Thymus (tissue), 14 donors: ENCODE measurements at places on chromosomes 7 and 10. TPM values are rescaled to one million over a fixed set of nuclear protein-coding genes. Genes with fewer than 3 reads are reported as not detected.

DNA sequence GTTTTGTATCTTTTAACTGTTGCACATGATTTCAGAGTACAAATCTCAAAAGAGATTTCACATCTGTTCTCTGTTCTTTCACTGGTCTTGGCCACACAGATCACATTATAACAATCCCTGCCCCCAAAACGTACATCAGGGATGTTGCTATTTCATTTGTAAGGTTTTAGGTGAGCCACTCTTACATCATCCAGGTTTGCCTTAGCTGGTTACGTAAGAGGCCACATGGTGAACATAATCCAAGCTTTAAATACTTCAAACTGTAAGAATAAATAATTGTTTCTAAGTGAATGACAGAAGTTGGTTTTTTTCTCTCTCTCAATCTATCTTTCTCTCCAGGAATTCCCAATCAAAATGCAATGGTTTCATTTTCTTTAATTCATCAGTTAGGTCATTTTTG lies 245.9 kb upstream of the HGF start:
- no peak for DNase-seq

CAMK1D gene
- 14.6 TPM for total RNA-seq

IDI2 gene
- not detected for total RNA-seq

MYOZ1 gene
- total RNA-seq, result 0.61 TPM

DNA sequence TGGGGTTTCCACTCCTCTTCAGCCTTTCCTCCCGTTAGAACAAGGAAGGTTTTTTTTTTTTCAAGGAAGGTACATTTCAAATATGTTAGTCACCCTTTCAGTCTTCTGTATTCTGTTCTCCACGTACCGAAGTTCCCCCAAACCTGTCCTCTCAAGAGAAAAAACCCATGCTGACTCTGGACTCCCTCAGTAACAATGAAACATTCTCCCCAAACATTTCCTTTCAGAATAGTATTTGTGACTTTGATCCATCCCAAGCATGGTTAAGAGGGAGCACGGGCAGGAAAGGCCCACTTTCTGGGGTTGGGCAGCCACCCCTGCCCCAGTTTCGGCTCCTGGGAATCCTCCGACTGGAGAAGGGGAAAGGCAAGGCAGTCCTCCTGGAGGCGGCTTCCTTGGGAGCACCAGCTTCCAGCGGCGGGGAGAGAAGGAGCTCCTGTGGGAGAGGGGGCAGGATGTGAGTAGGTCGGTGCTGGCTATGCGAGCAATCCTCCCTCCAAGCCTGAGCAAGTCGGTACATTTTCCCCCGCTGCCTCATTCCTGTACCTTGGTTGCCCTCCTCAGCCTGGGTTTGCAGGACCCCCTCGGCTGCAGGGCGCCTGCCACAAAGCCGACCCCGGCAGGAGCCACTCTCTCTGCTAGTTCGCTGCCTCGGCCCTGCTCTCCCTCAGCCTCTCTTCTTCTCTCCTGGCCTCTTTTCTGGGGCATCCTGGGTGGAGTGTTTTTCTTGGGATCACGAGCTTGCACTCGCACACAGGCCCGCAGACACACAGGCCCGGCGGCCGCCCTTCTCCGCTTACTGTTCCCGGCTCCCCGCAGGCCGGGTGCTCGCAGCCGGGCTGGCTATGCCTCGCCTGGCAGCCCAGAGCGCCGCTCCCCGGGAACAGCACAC lies 2.1 kb upstream of the HOXA1 start:
- DNase-seq, result no peak
